ENCODE measurements at places on chromosomes 2 and 18. TPM values are rescaled to one million over a fixed set of nuclear protein-coding genes. Genes with fewer than 3 reads are reported as not detected.

Gene STARD6
- 0.75 TPM for polyA plus RNA-seq

Gene ASNSD1
- 12.2 TPM for polyA plus RNA-seq

Gene CDH19
- 0.68 TPM for polyA plus RNA-seq

Gene CPLX4
- polyA plus RNA-seq, result not detected

Gene CCDC74B
- 32.4 TPM for polyA plus RNA-seq

Gene RAB27B
- polyA plus RNA-seq, result 0.17 TPM

Gene ZNF396
- polyA plus RNA-seq, result 1.3 TPM

Gene SIX3
- polyA plus RNA-seq, result 30.9 TPM

Gene ARHGEF4
- 47.6 TPM for polyA plus RNA-seq

Gene CD28
- polyA plus RNA-seq, result 0.15 TPM

Gene GREB1
- 11.3 TPM for polyA plus RNA-seq

GRCh38 chr18:579238-579637 is 942 bp upstream of the CETN1 start:
- no peak for DNase-seq

GRCh38 chr2:126616606-126617069 is 39.3 kb upstream of the GYPC start:
- DNase-seq, result no peak

- peak; percentile 74 for DNase-seq
These were observed 667.5 kb upstream of the HS6ST1 start for GRCh38 chr2:128986026-128986715.

GRCh38 chr18:35193316-35193715 is 47.5 kb upstream of the ZNF397 start:
- DNase-seq, result no peak

DNA sequence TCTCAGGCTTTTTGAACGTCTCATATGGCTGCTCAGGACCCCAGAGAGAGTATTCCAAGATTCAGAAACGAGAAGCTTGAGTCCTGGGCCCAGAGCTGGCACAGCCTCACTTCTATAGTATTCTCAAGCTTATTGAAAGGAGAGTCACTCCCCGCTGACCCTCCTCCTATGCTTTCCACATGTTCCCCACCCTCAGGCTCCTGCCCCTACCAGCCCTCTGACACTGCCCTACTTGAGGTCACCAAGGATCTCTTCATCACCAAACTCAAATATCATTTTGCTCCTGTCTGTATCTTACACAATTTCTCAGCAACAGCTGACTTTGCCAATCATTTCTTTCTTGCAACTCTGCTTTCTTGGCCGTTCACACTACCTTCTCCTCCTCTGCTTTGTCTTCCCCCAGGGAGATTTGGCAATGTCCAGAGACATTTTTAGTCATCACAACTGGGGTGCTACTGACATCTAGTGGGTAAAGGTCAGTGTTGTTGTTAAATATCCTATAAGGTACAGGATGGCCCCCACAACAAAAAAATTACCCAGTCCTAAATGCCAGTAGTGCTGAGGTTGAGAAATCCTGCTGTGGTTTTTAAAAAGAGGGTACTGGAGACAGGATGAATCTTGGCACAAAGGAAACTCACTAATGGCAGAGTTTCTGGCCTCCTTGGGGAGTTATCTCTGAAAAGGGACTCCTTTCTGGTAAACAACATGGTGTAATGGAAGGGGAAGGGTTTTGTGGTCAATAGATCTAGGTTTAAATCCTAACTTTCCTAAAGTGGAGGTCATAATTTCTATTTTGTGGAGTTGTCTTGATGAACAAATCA is 26.9 kb upstream of the INSIG2 start:
- peak; percentile 15 for DNase-seq

DNA sequence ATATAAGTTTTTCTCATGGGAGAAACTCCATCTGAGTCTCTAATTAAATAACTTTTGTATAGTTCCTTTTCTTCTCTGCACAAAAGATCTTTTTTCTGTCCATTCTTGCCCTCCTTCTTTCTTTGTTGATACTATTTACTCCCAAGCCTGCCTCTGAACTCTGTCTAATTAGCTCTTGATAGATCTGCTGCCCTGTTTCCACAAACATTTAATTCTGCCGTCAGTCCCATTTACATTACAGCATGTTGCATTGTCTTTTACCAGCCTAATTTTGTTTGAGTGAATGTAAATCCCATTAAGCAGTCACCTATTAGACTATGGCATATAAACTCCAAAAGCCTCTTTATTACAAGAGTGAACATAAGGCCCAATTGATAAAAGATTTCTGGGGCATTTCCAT is 254.4 kb downstream of the ERBB4 start:
- peak; percentile 21 for DNase-seq

DNA sequence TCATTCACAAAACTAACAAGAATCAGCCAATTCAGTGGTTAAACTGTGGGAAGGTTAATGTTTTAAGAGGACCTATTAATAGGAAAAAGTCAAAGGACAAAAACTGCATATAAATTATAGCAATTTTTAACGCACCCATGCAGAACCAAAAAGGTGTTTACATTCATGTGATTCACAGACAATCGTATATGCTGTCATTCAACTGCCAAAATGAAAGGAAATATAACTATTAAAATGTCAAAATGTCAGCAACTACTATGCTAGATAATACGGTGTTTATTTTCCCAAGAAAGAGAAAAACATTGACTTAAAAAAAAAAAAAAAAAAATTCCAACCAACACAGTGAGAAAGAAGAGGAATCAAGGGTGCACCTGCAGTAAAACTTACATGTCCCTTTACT is 48.5 kb downstream of the DYM start:
- no peak for DNase-seq

GRCh38 chr2:241743620-241744019 is 9.2 kb downstream of the D2HGDH start:
- no peak for DNase-seq

GRCh38 chr2:233234264-233234663 is 17.2 kb upstream of the ATG16L1 start:
- no peak for DNase-seq

GRCh38 chr2:138771534-138771933 is 8.7 kb downstream of the NXPH2 start:
- DNase-seq, result no peak

GRCh38 chr2:95020275-95021022 is 5.1 kb upstream of the MAL start:
- no peak for DNase-seq

DNA sequence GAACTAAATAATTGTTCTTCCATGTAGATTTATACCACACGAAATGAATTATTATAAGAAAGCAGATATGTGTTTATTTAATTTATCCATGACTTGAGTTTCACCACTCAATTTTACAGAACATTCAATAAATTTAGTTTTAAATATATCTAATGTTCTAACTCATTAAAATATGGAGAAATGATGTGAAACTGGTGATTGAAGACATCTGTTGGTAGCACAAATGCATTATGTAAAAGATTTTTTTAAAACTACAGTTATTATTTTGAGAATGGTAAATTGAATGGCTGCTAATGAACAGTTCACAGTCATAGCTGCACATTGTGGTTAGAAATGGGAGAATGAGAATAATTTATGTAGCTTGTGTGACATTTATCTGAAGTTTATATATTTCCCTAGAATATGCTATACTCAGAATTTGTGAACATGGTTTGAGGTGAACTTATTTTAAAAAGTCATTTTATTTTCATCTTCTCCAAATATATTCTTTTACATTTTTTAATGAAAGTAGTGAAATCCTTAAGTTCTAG is 203.5 kb downstream of the DPP4 start:
- DNase-seq, result peak; percentile 32

GRCh38 chr18:7618891-7619442 is 51.9 kb downstream of the PTPRM start:
- DNase-seq, result peak; percentile 60

DNA sequence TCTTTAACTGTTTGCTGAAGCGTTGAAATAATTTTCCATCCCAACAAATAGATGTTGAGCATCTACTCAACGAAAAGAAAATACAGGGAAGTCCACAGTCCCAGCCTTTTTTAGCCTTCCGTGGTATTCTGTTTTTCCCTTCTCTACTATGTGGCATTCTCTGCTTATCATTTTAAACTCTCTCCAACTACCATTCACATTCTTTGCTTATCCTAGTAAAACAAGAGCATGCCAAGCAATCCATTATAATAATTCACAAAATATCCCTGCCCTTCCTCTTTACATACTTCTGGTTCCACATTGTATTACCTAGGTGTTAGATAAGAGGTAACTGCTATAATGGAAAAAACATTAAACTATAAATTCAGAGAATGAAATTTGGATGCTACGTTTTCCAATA is 1.6 kb upstream of the SESTD1 start:
- no peak for DNase-seq

DNA sequence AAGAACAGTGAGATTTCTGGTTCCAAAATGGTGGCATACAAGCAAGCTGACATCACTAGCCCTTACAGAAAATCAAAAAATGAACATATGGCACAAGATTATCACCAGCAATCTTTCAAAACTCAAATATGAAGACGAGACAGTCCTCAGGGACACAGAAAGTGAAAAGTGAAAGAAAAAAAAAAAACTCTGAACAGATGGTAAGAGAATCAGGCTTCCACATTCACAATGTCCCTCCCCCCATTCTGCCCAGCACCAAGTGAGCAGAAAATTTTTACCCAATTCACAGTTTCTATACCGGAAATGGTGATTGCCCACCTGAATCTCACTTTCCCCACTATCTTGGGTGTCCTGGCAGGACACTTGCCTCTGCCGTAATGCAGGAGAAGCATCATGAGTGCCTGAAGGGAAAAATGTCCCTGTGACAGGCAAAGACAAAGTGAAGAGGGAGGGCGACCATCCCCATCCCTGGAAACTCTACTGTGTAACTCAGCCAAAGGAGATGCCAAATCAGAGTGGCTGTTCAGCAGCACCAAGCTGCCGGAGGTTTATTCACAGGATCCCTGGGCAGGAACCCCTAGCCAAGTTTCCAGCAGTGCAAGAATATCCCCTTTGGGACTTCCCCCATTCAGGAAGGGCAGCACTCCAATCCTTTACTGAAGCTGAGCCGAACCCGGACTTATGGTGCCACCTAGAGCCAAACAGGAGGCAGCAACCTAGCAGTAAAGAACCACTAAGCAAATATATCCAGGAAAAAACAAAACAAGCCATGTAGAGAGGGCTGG is 312.2 kb downstream of the LRATD1 start:
- DNase-seq, result no peak

- no peak for DNase-seq
These were observed 23.7 kb downstream of the TIMM21 start for GRCh38 chr18:74171910-74172606.

- DNase-seq, result no peak
These were observed 22.9 kb upstream of the SPP2 start for GRCh38 chr2:234027641-234028040.

GRCh38 chr2:158797963-158798700 is 3.0 kb downstream of the DAPL1 start:
- DNase-seq, result no peak

GRCh38 chr2:29777161-29777560 is 144.2 kb downstream of the ALK start:
- no peak for DNase-seq

DNA sequence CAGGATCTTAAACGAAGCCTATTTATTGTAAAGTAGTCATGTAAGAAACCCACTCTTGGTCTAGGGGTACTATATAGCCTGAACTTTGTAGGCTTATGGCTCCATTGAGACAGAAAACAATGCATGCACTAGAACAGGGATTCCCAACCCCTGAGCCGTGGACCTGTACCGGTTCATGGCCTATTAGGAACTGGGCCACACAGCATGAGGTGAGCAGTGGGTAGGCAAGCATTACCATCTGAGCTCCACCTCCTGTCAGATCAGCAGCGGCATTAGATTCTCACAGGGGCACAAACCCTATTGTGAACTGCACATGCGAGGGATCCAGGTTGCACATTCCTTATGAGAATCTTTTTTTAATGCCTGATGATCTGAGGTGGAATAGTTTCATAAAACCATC is 59.2 kb downstream of the ROCK1 start:
- DNase-seq, result no peak

- DNase-seq, result no peak
These were observed 47.3 kb downstream of the C2orf42 start for GRCh38 chr2:70143314-70144150.

GRCh38 chr2:209601497-209601896 is 170.1 kb upstream of the UNC80 start:
- DNase-seq, result no peak

DNA sequence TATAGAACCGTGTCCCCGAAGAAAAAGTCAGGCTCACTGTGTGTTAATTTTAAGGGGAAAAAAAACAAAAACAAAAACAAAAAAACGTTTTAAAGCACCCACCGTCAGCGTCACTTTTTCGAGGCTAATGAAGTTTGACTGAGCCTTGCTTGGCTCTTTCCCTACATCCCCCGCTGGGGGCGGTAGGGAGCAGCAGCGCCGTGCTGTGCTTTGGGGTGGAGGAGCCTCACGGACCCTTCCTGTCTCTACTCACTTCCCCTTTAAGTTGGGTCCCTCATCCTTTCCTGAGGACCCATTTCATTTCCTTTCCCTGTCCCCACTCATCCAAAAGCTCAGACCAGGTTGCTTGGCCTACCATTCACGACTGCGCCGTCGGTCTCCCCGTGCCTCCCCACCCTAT is 82.8 kb upstream of the RPL31 start:
- no peak for DNase-seq

GRCh38 chr2:2182551-2183071 is 148.5 kb downstream of the MYT1L start:
- peak; percentile 54 for DNase-seq

DNA sequence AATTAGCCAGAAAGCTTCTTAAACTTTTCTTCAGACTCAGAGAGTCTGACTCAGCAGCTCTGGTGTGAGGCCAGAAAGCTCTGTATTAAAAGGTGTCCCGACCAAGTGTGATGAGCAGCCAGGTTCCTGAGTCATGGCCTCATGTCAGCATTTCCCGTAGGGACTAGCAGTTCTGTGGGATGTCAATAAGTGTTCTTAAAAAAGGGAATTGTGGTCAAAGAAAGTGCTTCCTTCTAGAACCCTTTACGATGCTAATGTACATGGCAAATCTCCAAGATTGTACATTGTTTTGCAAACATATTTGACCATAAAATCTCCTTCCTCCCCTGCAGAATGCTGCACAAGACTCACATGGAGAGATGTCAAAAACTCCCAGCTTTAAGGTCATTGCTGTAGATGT is 80.1 kb downstream of the PLA2R1 start:
- no peak for DNase-seq

DNA sequence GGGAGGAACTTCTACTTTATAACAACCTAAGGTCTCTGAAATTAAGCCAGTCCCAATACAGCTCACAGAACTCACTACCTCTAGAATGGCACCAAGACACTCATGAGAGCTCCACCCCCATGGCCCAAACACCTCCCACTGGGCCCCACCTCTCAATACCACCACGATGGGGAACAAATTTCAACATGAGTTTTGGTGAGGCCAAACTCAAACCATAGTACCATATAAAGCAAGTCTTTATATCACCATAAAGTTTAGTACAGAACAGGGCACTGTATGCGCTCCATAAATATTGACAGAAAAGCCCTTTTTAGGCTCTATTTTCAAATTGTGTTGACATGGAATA is 3.3 kb downstream of the AFG3L2 start:
- no peak for DNase-seq

- DNase-seq, result no peak
These were observed 46.2 kb downstream of the PKP4 start for GRCh38 chr2:158502974-158503373.

GRCh38 chr2:122764014-122764413 is 1008.6 kb downstream of the TSN start:
- no peak for DNase-seq

- no peak for DNase-seq
These were observed 129.3 kb downstream of the LNPK start for GRCh38 chr2:175872721-175873120.
